Left ventricle myocardium superior (tissue), 1 donor: ENCODE measurements at places on chromosomes 16 and 17. TPM values are rescaled to one million over a fixed set of nuclear protein-coding genes. Genes with fewer than 3 reads are reported as not detected.

NLRC3 gene
- total RNA-seq = 1.1 TPM

CYB5B gene
- 59.8 TPM for total RNA-seq

CTF1 gene
- 7.5 TPM for total RNA-seq

GRCh38 chr17:8868529-8868951 is 1.1 kb upstream of the PIK3R6 start:
- no peak for DNase-seq

GRCh38 chr16:77133706-77134105 is 57.3 kb upstream of the MON1B start:
- no peak for DNase-seq
